ENCODE measurements at places on chromosomes 12 and 14.

- no peak for DNase-seq
Measured at GRCh38 chr12:131959116-131959515, 9.4 kb downstream of the EP400 start.

- DNase-seq = no peak
Measured at GRCh38 chr12:131066886-131067490, 113.3 kb downstream of the ADGRD1 start.

DNA sequence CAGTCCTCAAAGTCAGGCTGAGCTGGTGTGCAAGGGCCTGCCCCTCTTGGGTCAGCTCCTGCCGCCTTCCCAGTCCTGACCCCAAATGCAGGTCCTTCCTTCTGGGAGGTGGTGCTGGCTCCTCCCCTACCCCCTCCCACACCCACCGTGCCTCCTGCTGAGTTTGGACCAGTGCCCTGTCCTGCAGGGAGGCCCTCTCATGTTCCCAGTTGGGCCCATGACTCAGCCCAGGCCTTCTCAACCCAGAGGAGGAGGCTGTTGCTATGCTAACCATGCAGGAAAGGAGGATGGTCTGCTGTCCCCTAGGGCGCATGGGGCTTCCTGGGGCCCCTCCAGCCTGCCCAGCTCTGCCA is 4.4 kb downstream of the ZBTB42 start:
- no peak for DNase-seq

DNA sequence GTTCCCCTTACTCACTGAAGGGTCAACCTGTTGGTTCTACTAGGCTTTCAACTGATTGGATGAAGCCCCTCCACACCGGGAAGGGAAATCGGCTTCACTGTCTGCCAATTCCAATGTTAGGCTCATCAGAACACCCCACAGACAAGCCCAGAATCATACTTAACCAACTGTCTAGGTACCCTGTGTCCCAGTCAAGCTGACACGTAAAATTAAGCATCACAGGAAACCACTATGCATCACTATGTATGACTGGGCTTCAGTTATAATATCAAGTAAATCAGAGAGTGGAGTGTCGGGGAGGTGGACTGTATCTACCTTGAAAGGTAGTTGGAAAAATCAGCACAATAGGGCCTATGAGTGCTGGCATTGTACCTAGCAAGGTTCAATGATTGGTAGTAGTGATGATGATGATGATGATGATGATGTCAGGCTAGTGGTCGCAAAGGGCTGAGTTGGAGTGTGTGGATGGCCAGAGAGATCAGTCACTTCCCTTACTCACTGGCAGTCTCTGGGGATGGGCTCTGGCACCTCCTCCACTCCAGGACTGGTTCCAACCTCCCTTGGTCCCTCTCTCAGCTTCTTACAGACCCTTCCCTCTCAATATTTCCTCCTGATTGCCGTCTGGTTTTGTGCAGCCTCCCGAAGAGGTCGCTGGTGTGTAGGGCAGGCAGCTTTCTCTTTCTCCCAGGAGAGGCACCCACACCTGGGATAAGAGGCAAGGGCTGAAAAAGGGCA is 3.3 kb upstream of the ATG101 start:
- no peak for DNase-seq

DNA sequence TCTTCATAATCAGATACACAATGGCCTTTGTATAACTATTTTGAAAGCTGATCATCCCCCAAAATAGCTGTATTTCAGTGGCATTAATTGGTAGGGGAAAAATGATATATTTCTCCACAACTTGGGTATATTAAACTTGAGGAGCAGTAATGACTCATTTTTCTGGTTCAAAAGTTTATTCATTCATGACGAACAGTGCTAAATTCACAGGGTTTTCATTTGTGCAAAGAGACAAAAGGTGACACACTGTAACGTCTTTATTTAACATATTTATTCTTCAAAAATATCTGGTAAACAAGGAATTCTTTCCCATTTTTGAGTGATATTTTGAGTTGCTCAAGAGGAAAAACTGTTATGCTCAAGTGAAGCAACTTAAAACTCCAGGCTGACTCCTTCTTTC is 415.5 kb upstream of the SOX5 start:
- no peak for DNase-seq

DNA sequence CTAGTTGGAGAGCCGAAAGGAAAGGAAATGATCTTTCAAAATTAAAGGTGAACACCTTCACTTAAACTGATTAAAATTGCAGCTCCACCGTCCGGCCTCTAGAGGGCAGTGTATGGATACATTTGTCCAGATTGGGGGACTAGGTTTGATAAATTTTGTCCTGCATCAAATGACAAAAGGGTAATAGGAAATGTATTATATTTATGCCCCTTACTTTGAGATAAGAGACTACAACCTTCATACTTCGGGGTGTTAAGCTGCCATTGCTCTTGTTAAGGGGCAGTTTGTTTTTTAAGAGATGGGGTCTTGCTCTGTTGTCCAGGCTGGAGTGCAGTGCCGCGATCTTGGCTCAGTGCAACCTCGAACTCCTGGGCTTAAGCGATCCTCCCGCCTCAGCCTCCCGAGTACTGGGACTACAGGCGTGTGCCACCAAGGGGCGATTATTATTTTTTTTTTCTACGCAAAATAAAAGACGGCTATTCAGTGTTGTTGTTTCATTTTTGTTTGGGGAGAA is 818 bp upstream of the SUOX start:
- DNase-seq = peak; percentile 52
